ENCODE measurements at places on chromosomes 6 and 20.

DNA sequence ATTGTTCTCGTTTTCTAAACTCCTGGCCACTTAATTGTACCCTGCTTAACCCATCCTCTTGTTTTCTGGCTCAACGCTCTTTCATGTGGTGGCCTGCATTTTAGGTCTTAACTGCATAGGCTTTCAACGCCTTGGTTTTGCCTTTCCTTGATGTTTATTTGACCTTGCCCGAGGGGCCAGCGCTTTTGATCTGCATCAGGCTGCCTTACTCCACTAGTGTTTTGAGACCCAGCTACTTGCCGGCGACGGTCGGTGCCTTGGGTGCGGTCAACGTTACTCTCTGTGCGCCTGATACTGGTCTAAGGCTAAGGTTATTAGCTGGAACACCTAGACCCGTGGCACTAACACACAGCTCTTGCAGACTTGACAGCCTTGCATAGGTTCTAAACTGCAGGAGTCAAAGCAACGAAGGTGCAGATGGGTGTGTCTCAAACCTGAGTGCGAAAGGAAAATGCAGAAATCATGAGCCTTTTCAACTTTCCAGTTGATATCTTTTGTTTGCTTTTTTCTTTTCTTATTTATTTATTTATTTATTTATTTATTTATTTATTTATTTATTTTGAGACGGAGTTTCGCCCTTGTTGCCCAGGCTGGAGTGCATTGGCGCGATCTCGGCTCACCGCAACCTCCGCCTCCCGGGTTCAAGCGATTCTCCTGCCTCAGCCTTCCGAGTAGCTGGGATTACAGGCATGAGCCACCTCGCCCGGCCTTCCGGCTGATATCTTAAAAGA is 138.8 kb downstream of the HFE start:
- DNase-seq: no peak

- DNase-seq: no peak
These were observed 111.6 kb upstream of the ADTRP start for GRCh38 chr6:11890209-11890608.

- DNase-seq: peak; percentile 38
These were observed at the start of gene RSPH9 for GRCh38 chr6:43644940-43645612. TSS of gene RSPH9 (plus strand) at chr6:43645036. CDS start at chr6:43645099, 63 bp downstream.

- no peak for DNase-seq
These were observed 93.8 kb upstream of the RNF217 start for GRCh38 chr6:124868481-124868880.

DNA sequence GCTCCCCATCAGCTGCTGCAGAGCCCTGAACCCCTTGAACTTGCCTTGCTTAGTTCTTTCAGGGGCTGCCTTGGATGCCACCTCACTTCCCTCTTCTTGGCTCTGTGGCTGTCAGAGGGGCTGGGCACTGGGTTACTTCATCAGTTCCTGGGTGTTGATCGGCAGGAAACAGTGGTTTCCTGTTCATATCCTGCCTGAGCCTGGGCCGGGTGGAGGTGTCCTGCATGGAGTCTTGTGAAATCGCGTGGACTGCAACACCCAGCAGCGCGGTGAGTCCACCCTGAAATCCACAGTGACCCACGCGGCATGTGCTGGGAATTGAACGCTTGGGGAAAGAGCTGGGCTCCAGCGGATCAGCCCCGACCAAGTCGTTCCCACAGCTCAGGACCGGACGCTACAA is 97.5 kb downstream of the CDH26 start:
- DNase-seq: peak; percentile 68

GRCh38 chr6:132872923-132873322 is 58.6 kb downstream of the RPS12 start:
- DNase-seq: no peak

DNA sequence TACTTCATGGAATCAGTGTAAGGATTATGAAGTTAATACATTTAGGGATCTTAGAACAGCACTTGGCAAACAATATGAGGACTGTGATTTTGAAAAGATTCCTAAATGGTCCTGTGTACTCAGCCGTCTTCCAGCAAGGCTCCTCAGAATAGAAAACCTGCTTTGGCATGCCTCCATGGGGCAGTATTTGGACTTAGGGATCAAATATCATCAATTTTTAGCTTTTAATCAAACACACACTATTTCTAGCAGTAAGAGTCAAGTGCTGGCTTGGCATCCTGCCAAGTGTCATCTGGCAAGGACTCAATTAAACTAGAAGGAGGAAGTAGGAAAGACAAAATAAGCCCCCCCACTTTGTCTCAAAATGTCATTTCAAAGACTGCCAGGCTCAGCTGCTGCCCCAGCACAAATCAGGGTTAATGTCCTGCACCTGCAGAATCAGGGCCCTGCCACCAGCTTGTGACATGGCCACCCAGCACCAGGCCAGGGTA is 40.8 kb downstream of the IYD start:
- no peak for DNase-seq

Measured in CD4-positive, alpha-beta memory T cell (primary cell).